ENCODE measurements at places on chromosomes 4 and X.

- peak; percentile 53 for DNase-seq
Observed at GRCh38 chr4:88033309-88033708, 25.9 kb downstream of the PKD2 start.

- DNase-seq, result no peak
Observed at GRCh38 chr4:158197194-158197776, 13.0 kb upstream of the TMEM144 start.

- DNase-seq, result no peak
Observed at GRCh38 chrX:110131031-110131430, 128.1 kb downstream of the TMEM164 start.

GRCh38 chr4:52846502-52846901 lies 15.6 kb upstream of the RASL11B start:
- no peak for DNase-seq

DNA sequence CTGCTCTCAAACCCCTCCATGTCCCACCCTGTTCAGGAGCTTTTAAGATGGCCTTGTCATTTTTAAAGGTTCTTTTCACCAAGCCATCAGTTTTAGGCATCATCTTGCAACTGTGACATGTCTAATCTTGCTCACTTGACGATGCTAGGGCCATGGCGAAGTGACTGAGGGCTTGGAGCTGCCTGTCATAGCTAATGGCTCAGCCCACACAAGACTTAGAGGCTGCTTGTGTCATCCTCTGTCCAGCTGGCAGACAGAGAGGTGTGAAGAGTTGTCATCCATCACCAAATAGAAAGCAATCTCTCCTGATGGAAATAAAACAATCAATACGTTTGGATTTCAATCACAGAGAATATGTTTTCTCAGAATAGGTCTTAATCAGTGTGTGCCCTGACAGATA lies 194.9 kb downstream of the HS6ST2 start:
- no peak for DNase-seq

DNA sequence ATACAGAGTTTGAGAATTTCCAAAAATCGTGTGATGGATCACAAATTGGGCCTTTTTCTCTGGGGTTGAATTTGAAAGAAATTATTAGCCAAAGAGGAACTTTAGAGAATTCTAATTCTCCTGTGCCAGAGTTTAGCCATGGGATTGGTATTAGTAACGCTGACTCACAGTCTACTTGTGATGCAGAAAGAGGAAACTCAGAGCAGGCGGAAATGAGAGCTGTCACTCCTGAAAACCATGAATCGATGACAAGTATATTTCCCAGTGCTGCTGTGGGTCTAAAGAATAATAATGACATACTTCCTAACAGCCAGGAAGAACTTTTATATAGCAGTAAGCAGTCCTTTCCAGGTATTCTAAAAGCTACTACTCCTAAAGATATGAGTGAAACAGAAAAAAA lies 64.9 kb downstream of the N4BP2 start:
- peak; percentile 9 for DNase-seq

All from SJSA1 (cell line).